A172 (cell line): ENCODE measurements at places on chromosomes 1 and 21.
A peak's percentile ranks its signal among the peaks of the same experiment; 100 is the strongest.

DNA sequence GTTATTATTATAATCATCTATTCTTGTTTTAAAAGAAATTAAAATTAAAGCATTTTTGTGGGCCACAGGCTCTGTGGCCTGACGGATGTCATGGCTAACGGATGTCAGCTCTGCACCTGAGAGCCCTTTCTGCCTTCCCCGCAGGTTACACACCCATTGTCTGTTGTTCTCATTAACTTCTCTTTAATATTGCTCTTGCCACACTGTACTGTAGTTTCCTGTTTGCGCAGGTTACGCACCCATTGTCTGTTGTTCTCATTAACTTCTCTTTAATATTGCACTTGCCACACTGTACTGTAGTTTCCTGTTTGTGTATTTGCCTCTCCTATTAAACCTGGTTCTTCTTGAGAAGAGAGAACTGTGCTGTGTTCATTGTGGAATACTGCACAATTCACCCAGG, 294.4 kb upstream of the PLXNA2 start:
- DNase-seq = no peak

DNA sequence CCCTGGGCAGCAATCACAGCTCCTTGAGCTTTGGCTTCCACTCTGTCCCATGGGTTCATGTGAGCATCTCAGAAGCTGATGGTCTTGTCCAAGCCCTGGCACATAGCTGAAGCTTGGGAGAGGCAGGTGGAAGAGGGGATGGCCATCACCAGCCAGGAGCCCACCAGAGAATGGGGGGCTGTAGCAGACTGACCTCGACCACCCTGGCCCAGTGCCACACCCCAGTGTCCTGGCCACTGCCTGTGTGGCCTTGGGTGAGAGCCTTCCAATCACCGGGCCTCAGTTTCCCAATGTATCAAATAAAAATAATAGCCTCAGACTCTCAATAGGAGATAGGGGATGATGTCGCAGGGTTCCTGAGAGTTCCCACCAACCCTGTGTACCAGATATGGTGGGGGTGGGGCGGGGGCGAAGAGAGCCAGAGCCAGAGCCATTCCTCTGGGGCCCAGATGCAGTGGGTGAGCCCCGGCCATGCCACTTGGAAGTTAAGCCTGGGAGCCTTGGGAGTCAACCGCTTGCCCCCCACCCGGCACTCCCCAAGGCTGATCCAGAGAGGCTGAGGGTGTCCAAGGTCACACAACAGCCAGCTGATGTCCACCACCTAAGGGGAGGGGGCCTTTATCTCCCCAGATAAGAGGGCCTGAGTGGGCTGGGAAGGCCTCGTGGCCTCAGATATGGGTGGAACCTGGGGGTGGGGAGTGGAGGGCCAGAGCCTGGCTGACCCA, 9.3 kb upstream of the EDN2 start:
- DNase-seq = no peak

GRCh38 chr21:32728848-32729247, 1.0 kb upstream of the SYNJ1 start:
- DNase-seq = no peak

DNA sequence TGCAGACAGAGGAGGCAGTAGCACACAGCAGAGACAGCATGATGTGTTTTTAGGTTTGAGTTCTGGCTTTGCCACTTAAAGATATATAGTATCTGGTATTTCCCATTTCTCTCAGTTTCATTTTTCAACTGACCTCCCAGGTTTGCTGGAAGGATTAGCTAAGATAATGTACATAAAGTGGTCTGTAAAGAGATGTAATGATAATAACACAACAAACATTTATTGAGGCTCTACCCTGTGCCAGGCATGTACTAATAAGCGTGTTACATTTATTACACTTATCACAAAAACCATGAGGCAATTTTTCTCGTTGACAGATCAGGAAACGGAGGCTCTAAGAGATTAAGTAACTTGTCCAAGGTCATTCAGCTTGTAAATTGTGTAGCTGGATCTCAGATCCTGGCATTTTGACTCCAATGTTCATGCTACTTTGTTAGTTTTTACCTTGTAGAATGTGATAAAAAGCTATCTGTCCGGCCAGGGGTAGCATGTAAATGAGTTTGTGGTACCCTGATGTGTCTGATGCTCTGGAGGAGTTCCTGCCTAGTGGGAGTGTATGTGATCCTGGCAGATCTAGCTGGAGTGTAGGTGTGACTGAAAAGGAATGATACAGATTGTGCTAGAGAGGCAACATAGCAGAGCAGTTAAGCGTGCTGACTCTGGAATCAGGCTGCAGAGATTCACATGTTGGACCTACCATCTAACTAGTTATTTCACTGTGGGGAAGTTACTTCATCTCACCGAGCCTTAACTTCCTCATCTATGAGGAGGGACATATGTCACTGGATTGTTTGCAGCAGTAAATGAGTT, 146.6 kb downstream of the VPS13D start:
- DNase-seq = no peak

- DNase-seq = no peak
These were observed 25.5 kb downstream of the ZNF697 start for GRCh38 chr1:119622311-119623192.

DNA sequence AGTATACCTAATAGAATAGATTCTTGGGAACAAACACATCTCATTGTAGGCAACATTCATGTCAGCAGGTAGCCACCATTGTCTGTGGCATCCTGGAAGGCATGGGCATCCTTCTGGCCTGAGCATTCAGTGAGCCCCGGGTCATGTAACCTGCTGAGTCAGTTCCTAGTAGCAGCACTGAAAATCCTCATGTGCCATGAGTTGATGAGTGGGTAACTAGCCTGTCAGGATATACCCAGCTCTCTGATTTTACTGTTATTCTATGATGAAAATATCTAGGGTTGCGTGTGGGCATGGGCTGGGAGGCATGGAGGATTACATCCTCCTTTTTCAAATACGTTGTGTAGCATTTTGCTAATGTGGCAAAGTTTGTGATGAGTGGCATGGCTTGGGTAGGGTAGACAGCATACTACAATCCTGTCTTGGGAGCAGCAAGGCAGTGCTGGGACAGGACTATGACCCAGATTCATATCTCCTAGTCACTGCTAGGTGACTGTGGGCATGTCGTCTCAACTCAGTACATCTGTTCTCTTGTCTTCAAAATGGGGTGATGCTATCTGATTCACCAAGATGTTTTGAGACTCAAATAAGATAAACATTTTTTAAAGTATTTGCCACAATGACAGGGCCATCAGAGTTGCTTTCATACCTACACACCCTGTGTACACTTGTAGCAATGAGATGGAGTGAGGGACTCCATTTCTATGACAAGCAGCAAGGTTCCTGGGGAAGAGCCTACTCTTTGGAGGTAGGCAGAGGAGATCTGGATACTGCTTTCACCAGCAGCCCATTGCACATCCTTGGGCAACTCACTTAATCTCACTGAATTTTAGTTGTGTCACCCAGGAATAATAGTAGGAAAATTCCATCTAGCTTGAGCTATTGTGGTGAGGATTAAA, 62.5 kb downstream of the CD58 start:
- no peak for DNase-seq

GRCh38 chr1:246372559-246372958, 134.5 kb downstream of the SMYD3 start:
- no peak for DNase-seq

DNA sequence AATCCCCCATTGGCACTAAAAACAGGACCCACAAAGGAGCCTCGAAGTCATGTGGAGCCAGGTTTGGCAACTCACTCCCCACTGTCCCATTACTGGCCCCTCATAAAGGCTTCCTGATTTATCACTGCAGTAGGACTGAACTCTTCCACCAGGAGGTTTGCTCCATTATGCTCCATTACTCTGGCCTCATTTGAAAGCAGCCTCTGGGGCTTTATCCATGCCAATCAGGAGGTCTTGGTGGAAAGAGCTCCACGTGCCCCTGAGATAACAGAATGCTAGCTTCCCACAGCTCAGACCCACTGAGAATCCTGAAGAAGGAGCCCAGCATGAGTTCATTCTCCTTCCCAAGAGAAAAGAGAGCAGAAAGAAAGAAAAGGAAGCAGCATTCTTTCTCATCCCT, 76.4 kb downstream of the HIVEP3 start:
- no peak for DNase-seq

GRCh38 chr1:164999146-164999545, 357.4 kb downstream of the LMX1A start:
- no peak for DNase-seq

DNA sequence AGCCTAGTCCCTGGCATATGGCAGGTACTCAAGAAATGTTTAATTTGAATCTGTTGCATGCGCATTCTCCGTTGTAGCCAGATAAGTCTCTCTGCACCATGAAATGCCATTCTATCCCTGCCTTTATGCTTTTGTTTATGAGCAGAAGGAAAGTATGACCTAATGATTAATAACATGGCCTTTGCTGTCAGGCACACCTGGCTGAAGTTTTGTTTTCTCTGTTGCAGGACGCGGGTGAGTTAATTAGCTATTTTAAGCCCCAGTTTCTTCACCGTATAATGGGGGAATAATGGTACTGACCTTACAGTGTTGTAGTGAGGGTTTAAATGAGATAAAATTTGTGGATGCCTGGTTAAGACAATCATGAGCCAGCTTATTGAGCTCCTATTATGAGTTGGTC, 87.7 kb downstream of the ST6GALNAC3 start:
- DNase-seq = no peak

DNA sequence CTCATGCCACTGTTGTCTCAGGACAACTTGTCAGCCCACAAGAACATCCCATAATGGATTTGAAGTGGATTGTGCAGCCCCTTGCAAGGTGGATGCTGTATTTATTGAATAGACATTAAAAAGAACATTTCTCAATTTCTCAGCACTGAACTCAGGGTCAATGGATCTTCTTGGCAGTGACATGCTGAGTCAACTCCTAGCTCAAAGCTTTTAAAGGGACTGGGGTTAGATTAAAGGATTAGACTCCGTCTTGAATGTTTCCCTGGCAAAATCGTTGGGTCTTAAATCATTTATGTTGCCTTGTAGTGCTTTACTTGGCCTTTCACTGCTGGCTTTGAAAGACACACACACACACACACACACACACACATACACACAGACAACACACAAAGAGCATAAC, 221.6 kb upstream of the PBX1 start:
- no peak for DNase-seq

DNA sequence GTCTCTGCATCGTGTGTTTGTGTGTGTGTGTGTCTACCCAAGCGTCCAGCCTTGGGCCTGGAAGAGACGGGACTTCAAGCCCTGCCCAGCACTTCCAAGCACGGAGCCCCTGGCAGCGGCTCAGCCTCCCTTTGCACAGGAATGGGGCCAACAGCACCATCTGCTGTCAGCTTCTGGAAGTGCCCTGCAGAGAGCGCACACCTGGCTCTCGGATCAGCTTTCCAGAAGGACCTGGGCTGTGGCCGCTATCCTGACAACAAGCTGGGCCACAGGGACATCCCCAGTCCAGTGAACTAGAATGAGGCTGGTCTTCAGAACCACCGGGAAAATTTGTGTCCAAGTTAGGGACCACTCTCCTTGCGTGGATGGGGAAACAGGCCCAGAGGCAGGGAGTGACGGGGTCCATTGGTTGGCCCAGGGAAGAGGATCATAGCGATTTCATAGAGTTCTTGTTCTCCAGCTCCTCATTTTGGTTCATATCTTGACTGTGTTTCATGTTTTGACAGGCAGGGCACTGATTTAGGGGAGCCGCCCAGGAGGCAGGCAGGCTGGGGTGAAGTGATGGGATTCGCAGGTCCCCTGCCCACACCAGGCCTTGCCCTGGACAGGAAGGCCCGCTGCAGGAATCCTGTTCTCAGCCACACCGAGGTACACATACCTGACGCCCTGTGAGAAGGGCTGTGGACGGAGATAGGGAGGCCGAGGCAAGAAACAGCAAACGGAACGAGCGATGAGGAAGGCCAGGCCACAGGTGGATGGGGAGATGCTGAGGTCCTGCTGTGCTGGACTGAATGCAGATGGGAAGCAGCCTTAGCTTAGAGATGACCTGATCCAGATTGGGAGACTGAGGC, 38.4 kb downstream of the TAS1R2 start:
- peak; percentile 44 for DNase-seq

DNA sequence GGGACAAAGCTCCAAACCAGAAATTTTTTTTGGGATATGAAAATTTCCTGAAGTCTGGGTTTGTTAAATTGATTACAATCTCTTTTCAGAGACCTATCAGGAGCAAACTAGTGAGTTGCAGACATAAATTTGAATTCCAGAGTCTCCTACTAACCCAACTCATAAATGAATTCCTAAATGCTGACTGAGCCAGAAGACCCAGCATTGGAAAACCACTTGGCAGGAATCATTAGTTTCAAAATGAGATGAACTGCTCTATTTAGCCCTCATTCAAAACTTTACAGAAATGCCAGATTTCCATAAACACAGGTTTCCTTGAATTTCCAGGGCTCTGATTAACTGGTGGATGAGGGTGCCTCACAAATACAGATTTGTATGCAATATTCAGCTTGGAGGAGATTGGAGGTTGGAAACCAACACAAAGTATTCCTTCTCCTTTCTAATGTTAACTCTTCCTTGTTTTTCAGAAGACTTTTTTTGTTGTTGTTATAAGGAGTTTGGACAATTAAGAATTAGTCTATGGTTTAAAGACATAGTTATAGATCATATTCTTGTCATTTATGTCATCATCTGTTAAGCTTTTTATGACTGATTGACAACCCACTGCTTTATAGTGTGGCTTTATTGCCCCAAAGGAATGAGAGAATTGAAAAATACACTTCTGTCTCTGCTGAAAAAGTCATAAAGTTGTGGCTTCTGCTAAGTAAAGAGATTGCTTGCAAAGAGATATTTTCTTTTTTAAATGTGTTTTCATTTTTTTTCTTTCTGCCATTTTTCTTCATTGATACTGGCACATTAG, 222.8 kb downstream of the HLX start:
- peak; percentile 76 for DNase-seq

- DNase-seq = no peak
These were observed 88.0 kb upstream of the NFIA start for GRCh38 chr1:60994369-60994768.

- DNase-seq = no peak
These were observed 28.6 kb downstream of the KRTAP10-1 start for GRCh38 chr21:44511219-44511937.

- no peak for DNase-seq
These were observed 89.9 kb upstream of the TMPRSS2 start for GRCh38 chr21:41597811-41598231.

- DNase-seq = peak; percentile 11
These were observed 46.4 kb upstream of the NBL1 start for GRCh38 chr1:19597496-19598309.

DNA sequence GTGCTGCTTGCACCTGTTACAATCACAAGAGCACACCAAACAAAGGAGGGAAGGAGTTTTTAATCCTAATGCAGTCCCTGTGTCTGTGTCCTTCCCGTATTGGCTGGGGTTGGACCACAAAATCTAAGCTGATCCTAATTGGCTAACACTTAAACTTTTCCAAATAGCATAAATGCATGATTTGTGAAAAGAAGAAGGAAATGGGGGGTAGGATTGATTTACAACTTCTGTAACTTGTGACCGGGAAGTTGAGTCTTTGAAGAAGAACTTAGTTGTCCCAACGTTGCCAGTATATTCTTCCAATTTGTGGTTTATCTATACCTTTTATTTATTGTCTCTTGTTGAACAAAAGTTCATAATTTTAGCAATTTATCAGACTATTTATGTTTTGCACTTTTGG, 11.8 kb upstream of the IPP start:
- no peak for DNase-seq
